ENCODE measurements at places on chromosomes 11 and 22.
A peak's percentile ranks its signal among the peaks of the same experiment; 100 is the strongest.

- DNase-seq, result no peak
These were observed 60.1 kb downstream of the FBLN1 start for GRCh38 chr22:45562537-45563361.

DNA sequence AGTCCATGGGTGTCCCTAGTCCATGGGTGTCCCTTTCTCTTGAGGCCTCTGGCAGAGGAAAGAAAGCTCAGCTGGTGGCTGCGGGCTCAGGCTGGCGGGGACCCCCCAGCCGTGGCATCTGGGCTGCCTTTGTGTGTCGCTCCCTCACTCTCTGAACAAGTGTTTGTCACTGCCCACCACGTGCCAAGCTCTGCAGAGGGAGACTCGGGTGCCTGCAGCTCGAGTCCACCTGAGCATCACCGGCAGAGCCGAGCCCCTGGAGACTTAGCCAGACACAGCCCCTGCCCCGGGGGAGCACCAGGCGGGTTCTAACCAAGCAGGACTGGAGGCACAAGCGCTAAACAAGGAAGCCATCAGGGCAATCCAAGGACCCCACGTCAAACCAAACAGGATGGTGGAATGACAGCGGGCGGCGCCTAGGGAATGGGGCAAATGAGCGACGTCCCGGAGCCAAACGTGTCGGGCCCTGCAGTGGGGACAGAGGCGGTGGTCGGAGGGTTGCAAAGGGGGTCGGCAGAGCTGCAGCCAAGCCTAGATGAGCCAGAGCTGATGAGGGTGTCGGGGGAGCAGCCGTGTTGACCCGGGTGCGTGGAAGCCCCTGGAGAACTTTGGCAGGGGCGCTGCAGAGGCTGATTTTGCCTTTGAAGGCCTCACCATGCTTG is 2.1 kb upstream of the GRAMD4 start:
- DNase-seq, result no peak

- DNase-seq, result no peak
These were observed 126.5 kb downstream of the CHST1 start for GRCh38 chr11:45538939-45539338.

- no peak for DNase-seq
These were observed 13.2 kb upstream of the PAFAH1B2 start for GRCh38 chr11:117130879-117131278.

GRCh38 chr22:40261783-40262182 is 84.1 kb downstream of the TNRC6B start:
- no peak for DNase-seq

DNA sequence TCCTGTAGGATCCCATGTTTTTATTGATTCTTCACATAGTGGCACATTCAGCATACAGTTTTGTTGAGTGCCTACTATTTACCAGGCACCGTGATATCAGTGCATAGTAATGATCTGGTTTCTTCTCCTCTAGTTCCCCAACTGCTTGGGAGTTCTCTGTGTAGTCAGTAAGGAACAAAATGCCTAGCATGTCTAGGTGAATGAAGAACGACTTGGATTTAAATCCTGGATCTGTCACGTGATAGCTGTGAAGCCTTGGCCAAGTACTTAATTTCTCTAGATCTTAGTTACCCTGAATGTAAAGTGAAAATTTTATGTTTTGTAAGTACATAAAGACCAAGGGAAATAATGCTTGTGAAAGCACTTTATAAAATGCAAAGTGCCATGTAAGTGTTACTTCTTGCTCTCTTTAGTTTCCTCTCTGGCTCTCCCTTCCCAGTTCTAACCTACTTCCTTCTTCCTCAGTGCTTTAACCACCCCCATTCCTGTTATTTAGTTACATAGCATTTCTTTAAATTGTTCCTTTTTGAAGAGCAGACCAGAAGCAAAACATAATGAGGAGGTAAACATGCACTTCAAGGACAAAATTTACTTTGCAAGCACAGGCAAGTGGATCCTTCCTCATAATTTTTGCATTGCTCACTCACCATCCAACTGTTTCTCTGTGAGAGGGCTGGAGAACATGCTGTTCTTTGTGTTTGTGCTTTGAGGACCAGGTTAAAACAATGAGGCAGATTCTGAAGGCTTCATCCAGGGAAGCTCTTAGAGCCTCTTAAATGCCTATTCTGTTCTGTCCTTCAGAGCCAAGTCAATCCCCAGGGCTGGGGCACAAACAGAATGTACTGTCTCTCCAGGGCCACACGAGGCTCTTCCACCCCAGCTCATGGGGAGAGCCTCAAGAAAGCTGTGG is 353.9 kb upstream of the TENM4 start:
- DNase-seq, result peak; percentile 13

- DNase-seq, result no peak
These were observed 13.3 kb upstream of the MB start for GRCh38 chr22:35630387-35630793.

DNA sequence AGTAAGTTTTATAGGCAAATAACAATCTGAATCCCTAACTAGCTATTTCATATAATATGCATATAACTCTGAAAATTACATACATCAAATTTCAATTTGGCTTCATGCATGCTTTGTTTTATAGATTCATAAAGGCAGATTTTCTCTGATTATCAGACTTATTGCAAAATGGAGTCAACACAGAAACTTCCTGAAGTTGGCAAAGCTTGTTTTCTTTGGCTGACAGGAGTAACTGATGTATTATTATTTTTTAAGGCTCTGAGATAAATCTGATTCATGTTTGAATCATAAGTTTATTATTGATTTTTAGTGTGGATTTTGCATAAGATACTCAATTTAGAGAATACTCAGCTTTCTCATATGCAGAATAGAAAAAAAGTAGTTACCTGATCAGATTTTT is 356.3 kb upstream of the CCDC90B start:
- no peak for DNase-seq

GRCh38 chr11:119745112-119745511 is 16.1 kb upstream of the NECTIN1 start:
- DNase-seq, result no peak

- DNase-seq, result no peak
These were observed 53.7 kb upstream of the ATXN10 start for GRCh38 chr22:45617948-45618347.

- DNase-seq, result no peak
These were observed 94.1 kb upstream of the NNMT start for GRCh38 chr11:114202011-114202609.

DNA sequence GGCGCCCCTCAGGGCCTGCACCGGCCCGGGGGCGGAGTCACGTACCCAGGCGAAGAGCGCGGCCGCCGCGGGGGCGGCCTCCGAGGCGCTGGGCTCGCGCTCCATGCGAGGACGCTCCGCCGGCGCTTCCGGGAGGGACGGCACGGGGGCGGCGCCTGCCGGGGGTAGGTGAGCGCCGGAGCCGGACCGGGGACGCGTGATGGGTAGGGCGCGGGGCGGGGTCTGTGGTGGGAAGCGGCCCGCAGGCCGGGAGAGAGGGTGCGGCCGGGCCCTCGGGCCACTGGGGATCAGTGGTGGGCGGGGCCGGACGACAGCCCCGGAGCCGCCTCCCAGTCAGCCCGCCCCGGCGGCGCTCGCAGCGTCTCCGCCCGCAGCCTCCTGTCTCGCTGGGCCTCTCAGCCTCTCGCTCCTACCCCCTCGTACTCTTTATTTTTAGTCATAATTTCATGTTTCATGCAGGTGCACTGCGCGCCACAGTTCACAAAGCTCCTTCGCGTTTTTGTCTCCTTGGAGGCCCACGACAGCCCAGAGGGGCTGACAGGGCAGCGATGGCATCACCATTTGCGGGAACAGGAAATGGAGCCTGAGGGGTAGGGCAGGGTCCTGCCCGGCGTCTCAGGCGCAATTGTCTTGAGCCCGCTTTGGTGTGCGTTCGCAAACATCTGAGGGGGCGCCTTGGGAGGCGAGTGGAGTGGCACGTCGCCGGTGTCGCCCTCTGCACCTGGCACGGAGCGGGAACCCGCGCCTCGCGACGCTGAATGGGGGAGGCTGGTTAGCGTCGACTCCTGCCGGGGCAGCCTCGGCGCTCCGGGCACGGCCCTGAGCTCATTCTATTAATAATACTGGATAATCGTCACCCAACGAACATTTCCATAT is at the start of gene SERGEF:
SERGEF (minus strand) TSS at position 142 of the 876 bp plus-strand sequence; CDS start at position 105, 37 bp downstream.
- peak; percentile 88 for DNase-seq

GRCh38 chr22:37739035-37739434 is 42.2 kb downstream of the TRIOBP start:
- peak; percentile 83 for DNase-seq

DNA sequence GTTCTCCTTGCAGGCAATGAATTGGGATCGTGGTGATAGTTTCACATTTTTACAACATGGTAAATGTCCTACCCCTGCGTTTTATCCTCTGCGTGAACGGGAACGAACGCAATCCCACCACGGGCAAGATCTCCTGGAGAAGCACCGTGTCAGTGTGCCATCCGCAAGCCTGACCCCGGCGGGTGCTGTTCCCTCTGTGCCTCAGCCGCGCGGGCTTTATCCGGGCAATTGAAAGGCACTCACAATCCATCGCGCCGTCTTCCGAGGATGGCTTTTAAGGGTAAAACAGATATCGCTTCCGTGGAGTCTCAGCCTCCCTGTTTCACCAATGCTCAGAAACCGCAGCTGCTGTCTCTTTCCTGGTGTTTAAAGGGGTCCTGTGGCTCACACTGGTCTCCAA is 1387.5 kb downstream of the BRD1 start:
- DNase-seq, result no peak

GRCh38 chr11:90650153-90650552 is 427.3 kb upstream of the CHORDC1 start:
- DNase-seq, result no peak

DNA sequence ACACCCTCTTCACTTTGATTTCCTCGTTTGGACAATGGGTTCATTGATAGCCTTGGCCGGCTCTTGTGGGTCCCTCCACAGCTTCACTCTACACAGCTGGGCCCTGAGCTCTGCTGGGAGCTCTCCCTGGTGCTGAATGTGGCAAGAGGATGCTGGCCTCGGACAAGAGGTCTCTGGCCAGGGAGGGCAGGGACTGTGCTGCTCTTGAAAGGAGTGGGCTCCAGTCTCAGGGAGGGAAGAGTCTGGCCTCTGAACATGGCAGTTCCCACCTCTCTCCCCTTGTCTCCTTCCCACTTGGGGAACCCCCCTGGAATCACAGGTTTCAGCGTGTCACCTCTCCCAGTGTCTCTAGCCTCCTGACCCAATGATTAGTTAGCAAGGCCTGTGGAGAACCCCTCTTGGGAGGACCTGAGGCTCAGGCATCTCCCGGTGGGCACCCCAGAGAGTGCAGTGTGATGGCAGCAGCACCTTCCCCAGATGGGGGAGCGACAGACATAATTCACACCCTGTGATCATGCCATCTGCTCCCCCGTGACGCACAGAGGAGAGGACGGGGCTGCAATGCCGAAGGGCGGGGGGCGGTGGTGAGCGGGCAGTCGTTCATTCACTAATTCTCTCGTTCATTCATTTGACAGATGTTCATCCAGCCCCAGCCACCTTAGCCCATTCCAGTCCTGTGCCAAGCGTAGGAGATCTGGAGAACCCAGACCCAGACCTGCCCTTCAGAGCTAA is 2.8 kb upstream of the CABP7 start:
- DNase-seq, result peak; percentile 92

- no peak for DNase-seq
These were observed 7.4 kb downstream of the PKNOX2 start for GRCh38 chr11:125171974-125172373.

GRCh38 chr11:8094656-8095055 is 13.6 kb downstream of the TUB start:
- DNase-seq, result no peak

- no peak for DNase-seq
These were observed 153.7 kb downstream of the FEZ1 start for GRCh38 chr11:125342281-125342930.

GRCh38 chr11:66677599-66678375 is at the start of gene RBM4B:
Gene RBM4B, minus strand, starts transcription at chr11:66677887. Its CDS starts 808 bp downstream, at chr11:66677079.
- DNase-seq, result peak; percentile 98

- no peak for DNase-seq
These were observed 21.5 kb downstream of the C11orf58 start for GRCh38 chr11:16759857-16760508.

DNA sequence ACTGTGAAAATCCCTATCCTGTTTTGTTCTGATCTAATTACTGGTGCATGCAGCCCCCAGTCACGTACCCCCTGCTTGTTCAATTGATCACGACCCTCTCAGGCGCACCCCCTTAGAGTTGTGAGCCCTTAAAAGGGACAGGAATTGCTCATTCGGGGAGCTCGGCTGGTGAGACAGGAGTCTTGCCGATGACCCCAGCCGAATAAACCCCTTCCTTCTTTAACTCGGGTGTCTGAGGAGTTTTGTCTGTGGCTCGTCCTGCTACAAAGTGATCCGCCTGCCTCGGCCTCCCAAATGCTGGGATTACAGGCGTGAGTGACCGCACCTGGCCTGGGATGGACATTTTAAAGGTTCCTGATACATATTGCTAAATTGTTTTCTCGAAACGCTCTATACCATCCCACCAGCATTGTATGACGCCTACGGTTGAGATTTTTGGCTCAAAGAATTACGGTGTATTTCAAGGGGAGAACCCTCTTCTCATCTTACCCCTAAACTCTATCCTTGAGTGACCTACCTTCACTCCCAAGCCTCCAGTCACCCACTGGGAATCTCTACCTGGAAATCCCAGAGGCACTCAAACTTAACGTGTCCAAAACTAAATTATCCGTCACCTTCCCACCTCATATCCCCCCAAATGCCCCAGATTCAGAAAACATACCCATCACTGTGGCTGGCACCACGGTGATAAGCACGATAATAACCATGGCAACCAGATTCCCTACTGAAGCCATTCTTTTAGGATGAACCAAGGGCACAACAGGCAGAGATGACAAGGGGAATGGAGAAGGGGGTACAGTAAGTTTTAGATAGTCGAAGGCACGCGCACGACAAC is 789 bp upstream of the POLA2 start:
- DNase-seq, result no peak

DNA sequence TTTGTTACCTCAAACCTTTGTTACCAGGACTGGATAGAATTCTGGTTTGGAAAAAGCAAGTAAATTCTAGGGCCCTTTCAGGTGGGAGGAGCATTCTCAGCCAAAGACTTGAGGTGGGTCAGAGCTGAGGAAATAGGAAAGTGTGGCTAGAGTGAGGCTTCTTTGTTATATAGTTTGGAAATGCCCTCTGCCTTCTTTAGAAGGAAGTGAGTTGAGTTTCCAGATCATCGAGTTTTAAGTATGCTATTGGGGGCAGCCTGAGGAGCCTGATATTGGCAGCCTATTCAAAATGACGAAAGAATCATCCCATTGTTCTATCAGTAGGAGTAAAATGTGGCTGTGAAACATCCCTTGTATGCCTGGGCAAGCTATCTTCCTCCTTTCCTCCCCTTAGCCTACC is 134.1 kb downstream of the ARHGAP42 start:
- no peak for DNase-seq

GRCh38 chr11:61089806-61090491 is 12.3 kb upstream of the CD5 start:
- DNase-seq, result no peak
